ENCODE measurements at places on chromosomes 16 and 17.

- DNase-seq = no peak
Observed at GRCh38 chr16:12459391-12460063, 344.2 kb downstream of the CPPED1 start.

DNA sequence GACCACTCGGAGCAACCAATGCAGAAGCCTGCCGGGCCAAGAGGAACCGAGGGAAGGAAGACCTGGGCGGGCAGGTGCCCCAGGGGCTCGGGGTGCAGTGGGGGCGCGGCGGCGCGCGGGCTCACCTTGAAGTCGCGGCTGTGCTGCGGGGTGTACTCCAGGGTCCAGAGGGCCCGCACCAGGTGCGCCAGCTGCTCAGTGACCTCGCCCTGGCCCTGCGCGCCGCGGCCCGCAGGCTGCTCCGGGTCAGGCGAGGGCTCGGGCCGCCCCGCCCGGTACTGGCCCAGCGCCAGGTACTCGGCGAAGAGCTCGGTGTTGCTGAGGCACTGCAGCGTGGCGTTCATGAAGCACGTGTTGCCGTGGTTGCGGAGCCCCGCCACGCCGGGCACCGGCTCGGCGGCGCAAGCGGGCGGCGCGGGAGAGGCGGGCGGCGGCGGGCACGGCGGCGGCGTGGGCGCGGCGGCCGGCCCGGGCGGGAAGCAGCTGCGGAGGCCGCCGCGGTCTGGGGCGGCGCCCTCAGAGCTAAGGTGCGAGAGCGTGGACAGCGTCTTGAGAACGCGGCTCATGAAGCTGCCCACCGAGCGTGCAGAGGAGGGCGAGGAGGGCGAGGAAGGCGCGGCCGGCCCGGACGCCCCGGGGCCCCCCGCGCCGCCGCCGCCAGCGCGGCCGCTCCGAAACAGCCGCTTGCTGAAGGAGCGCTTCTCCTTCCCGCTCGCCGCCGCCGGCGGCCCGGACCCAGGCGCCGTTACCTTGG lies 562 bp downstream of the USP31 start:
- peak; percentile 10 for DNase-seq

DNA sequence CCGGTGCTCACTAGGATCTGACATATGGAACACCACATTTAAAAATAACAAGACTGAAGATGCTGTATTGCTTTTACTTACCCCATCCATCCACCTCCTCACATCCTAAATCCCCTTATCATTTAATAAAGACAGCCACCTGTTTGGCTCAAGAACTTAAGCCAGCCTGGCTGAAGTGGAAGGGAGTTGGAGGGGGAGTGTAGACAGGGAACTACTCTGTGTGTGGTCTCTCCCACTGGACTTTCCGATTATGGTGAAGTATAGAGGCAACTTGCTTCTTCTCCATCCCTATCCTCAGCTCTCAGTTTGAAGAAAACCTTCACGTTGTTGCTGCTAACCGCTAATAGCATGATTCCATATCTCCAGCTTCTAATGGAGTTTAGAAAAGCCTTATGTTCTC lies 313.4 kb downstream of the CDH11 start:
- no peak for DNase-seq

DNA sequence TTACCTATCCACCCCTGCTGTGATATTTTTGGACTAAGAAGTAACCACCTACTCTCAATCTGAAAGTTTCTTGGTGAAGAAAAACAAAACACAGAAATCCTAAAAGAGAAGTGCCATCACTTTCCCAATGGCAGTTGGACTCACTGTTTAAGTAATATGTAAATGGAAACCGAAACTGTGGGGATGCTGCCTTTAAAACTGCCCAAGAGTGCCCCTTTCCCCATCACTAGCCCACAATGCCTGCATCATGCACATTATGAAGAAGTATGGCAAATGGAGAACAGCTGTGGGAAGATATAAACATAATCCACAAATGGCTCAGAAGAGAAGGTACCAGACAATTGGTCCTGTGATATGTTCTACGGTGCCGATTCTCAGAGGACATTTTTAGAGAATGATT lies 33.5 kb upstream of the SLC6A2 start:
- DNase-seq = no peak

DNA sequence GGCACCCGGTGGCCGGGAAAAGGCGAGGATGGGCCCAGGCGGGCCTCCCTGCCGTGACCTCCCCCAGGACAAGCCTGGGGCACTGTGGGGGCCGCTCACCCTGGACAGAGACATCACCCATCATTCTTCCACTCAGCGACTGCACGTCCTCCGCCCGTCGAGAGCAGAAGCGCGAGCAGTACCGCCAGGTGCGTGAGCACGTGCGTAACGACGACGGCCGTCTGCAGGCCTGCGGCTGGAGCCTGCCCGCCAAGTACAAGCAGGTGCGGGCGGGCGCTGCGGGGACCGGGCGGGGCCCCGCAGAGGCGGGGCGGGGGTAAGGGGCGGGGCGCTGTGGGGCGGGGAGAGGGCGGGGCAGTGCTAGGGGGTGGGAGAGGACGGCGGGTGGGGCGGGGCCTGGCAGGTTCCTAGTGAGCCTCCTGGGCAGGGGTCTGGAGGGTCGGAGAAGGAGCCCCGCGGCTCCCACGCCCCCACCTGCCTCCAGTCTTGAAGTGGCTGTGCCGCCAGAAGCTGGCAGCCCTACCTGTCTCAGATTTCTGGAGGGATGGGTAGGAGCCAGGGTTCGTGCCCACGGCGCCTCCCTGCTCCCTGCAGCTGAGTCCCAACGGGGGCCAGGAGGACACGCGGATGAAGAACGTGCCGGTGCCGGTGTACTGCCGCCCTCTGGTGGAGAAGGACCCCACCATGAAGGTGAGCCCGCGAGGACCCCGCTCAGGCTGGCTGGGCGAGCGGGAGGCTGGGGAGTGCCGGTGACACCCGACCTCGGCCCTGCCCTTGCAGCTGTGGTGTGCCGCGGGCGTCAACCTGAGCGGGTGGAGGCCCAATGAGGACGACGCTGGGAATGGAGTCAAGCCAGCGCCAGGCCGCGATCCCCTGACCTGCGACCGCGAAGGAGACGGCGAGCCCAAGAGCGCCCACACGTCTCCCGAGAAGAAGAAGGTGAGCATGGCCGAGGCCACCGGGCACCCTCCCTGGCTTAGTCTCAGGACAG lies 7.5 kb downstream of the NME3 start:
- DNase-seq = no peak

GRCh38 chr16:72665701-72666100 lies 382.2 kb downstream of the ZFHX3 start:
- DNase-seq = no peak

DNA sequence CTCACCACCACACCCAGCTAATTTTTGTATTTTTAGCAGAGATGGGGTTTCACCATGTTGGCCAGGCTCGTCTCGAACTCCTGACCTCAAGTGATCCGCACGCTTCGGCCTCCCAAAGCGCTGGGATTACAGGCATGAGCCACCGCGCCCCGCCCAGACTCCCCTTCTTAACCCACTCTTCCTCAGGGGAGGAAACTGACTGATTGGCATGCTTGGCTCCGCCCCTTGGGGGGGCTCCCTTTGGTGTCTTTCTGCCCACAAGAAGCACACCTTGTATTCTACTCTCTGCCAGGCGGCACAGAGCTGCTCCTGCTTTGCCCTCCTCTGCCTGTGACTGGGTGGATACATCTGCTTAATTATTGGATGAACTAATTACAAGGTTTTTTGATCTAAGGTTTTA lies 4.7 kb upstream of the ASGR2 start:
- no peak for DNase-seq

DNA sequence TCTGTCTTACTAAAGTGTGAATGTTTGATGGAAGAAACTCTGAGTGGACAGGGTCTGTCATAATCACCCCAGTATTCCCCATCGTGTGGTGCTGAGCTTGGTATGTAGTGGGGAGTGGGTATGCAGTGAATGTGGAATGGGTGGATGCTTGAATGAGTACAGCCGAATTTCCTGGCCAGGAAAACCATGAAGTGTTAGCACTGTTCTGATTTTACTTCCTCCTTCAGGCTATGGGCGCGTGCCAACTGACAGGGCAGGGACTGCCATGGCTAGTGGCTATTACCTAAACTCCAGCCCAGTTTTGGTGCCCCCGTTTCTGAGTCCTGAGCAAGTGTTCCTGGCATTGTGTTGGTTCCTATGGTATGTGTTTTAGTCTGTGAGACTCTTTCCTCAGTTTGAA lies 48.6 kb downstream of the PRKCA start:
- no peak for DNase-seq

- DNase-seq = no peak
Observed at GRCh38 chr16:8099586-8099985, 490.7 kb downstream of the TMEM114 start.

GRCh38 chr17:76414334-76415295 lies 30.2 kb downstream of the SPHK1 start:
- DNase-seq = no peak

DNA sequence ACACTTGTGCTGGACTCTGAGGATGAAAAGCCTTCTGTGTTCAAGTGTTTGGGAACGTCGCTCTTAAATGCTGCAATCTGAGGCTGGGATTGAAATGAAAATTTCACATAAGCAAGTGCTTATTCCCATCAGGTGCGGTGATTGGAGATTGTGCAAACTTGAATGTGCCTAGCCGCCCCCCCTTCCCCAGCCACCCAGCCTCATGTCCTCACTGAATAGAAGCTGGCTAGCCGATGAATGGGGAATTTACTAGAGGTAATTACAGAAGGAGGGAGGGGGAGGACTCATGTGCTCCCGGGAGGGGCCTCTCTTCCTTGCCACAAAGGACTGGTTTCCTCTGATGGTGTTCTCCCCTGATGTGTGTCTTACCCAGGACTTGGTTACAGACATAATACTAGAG lies 544.8 kb upstream of the EEF2KMT start:
- no peak for DNase-seq

DNA sequence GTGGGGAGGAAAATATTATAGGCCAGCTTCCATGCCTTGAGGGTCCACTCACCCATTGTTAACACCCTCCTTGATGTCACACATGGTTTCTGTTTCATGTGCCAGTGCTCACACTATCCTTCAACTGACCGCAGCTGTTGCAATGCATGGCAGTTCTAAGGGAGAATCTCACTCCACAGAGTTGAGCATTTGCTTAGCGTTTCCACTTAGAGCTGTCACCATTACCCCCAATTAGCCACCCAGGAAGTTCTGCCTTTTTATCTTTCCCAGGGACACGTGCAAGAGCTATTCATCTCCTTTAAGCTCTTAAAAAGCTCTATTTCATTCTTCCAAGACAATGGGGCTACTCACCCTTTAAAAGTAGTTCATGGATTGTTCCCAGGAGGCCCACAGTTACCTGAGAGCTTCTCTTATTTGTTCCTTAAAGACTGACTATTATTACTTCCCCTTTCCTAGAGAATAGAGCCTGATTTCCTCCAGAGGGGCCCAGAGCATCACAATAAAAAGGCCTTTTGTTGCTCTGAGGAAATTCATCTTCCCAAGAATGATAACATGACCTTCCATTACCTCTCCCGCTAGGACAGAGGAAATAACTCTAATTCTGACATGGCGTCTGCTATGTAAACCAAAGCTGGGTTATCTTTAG lies 126.8 kb downstream of the CACNG3 start:
- no peak for DNase-seq

- DNase-seq = no peak
Observed at GRCh38 chr17:27206447-27206846, 87.5 kb upstream of the WSB1 start.

GRCh38 chr17:42414704-42415409 lies 8.2 kb downstream of the CAVIN1 start:
- peak; percentile 33 for DNase-seq

- DNase-seq = no peak
Observed at GRCh38 chr17:11899537-11899942, 97.7 kb downstream of the ZNF18 start.

DNA sequence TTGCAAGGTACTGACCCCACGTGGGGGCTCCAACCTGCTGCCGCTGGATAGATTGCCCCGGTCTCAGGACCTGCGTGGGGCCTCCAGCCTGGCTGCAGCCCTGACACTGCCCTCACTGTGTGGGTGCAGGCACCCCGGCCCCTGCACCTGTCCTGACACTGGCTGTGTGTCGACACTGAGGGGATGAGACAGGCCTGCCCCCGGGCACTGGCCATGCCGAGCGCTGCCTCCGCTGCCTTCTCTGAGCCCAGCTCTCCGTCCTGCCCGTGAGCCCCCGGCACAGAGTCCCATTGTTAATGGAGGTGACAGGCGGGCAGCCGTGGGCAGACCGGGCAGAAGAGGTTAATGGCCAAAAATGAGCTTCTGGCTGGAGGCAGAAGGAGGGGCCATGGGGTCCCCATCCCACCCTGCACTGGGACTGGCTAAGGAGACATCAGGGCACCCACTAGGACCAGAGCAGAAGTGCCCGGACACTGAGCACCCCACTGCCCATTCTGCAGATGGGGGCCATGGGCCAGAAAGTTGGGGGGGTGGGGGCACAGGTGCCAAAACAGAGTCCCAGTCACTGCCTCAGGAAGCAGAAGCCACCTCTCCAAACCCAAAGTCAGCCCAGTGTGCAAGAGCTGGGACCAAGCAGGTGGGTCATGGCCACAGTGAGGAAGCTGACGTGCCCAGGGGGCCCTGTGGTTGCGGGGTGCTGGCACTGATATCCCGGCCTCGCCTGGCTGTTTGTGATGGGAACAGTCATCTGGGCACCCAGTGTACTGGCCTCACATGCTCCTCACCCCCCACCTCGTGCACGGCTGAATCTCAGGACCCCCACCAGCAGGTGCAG lies 2.5 kb upstream of the PRR35 start:
- no peak for DNase-seq

DNA sequence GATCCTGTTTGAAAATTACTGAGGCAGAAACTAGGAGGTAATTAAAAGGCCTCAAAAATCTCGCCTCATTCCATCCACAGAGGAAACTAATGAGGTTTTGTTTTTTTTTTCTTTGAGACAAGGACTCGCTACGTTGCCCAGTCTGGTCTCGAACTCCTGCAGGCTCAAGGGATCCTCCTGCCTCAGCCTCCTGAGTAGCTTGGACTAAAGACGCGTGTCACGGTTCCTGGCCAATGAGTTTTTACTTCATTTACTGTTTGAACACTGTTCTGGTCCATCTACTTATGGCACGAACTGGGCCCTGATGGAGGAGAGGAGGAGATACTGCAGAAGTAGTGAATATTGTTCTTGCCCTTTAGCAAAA lies 600 bp upstream of the BLTP2 start:
- DNase-seq = no peak

- no peak for DNase-seq
Observed at GRCh38 chr17:63419949-63420867, 25.9 kb downstream of the CYB561 start.

DNA sequence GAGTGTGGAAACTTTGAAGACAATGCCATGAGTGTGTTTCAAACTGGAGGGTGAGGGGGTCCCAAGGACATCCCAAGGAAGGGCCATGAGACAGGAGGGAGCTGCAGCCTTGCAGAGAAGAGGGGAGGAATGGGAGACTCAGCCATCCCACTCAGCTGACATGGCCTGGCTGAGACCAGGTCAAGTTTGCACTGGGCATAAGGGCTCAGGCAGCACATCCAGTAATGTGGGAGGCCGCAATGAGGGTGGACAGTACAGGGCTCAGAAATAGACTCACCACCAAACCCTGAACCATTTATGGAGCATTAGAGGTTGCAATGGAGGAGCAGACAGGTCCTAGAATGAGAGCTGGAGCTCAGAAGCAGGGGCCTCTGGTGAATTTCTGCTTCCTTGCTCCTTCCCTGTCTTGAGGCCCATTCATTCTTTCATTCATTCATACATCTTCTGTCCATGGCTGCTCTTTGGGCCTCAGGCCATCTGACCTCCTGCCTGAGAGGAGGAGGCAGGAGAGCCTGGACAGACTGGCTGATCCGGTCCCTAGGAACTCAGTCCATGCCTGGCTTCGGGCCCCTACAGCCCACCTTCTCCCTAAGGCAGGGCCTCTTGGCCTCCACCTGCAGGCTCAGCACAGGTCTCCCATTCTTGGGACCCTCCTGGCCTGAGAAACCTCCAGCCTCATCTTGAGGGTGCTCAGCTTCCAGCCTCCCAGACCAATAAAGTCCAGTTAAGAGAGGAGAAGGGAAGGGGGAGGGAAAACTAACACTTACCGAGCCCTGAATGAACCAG lies 70.5 kb upstream of the CDH5 start:
- no peak for DNase-seq

GRCh38 chr17:13353590-13353989 lies 248.1 kb downstream of the HS3ST3A1 start:
- DNase-seq = no peak

Measured in stimulated activated CD4-positive, alpha-beta T cell treated with anti-CD3 and anti-CD28 coated beads, Interleukin-1b, Interleukin-23, amount 100 ng/mL, for 1 hour (primary cell).